IMR-90 (cell line): ENCODE measurements at places on chromosomes 7 and 10. TPM values are rescaled to one million over a fixed set of nuclear protein-coding genes. Genes with fewer than 3 reads are reported as not detected.

DNA sequence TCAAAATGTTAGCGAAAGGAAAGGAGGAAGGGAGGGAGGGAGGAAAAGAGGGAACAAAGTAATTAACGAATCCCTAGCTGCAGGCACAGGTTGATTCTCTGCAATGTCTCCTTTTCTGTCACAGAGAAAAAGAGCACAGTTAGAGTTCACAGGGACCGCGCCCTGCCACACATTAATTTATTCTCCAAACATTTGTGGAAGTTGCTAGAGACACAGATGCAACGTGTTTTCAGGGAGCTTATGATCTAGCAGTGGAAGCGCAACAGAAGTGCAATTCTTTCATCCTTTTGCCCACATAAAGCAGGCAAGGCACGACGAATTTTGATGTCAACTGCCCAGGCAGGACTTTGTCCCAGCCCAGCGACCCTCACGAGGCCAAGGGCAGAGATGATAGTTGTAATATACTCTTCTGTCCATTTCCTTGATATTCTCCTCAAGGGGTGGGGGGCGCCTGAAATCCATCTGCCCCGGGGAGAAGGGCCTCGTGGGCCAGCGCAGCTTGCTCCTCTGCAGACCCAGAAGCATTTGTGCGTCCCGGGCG lies 101.7 kb upstream of the ZNF438 start:
- no peaks in the 10 kb centered on the region for H3K27me3 ChIP-seq
- peaks cover 27% of the 10 kb centered on the region for H3K4me1 ChIP-seq
- no peaks in the 10 kb centered on the region for H3K36me3 ChIP-seq
- H3K27ac ChIP-seq, result peak overlapping the region; percentile 100
- DNase-seq, result no peak

DNA sequence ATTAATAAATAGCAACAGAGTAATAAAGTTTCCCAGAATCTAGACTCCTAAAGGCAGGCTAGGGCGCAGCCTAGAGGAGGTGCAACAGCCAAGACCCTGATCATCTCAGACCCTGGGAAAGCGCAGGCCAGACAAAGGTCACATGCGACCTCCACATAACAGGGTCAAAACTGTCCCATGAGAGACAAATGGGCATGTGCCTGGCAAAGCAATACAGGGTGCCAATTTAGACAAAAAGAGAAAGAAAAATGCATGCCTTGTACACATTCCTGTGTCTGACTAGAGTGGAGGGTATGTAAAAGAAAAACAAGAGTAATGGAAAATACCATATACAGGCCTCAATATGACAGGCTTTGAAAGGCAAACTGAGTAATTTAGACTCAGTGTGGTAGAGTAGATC lies 22.2 kb downstream of the MPP7 start:
- peak; percentile 51 for DNase-seq
- no peaks in the 10 kb centered on the region for H3K36me3 ChIP-seq
- H3K4me3 ChIP-seq, result no peak overlapping the region
- H3K4me1 ChIP-seq, result peaks cover 2% of the 10 kb centered on the region; the same call in 1 of the 2 replicates
- H3K27me3 ChIP-seq, result no peaks in the 10 kb centered on the region
- 0 out of 2 replicates have a peak overlapping the region, but pooled peaks have one; percentile 59 for H3K27ac ChIP-seq

DNA sequence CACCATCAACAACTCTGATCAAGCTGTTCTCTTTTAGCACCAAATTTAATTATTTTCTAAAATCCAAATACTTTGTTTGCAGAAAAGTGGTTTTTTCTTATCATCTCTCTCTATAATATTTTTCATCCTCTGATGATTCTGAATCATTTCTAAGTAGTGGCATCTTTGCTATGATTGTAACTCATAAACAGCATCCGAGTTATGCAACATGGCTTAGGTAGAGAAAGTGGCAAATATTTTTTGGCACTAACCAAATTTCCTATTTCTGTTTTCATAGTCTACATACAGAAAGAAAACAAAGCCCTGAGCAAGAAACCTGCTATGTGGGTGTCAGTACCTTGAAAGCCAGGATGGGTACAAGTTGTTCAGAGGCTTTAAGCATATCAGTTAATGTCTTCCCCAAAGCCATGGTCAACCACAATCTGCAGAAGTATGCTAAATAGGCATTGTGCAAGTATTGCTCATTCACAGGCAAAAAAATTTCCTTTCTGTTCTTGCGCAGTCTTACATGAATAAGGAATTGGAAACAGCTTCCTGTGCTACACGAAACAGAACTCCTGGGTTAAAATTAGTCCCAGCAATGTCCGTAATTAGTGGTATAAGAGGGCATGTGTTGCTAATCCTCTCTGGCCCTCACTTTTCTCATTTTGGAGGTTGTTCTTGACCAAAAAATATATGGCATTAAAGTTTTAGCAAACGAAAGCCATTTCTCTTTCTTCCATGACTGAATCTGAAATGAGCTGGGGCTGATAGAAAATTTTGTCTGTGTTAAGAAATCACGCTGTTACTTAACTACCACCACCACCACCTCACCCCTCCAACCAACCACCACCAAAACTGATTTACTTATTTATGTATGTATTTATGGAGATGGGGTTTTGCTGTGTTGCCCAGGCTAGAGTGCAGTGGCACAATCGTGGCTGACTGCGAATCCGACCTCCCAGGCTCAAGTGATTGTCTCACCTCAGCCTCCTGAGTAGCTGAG lies 325.6 kb upstream of the MAGI2 start:
- no peaks in the 10 kb centered on the region for H3K27me3 ChIP-seq
- H3K4me3 ChIP-seq, result no peak overlapping the region
- peaks cover 12% of the 10 kb centered on the region; the same call in 1 of the 2 replicates for H3K4me1 ChIP-seq
- H3K36me3 ChIP-seq, result no peaks in the 10 kb centered on the region
- peak overlapping the region; percentile 72 for H3K27ac ChIP-seq

Gene OSBPL3
- 29.9 and 30.0 TPM in 2 replicates for total RNA-seq

DNA sequence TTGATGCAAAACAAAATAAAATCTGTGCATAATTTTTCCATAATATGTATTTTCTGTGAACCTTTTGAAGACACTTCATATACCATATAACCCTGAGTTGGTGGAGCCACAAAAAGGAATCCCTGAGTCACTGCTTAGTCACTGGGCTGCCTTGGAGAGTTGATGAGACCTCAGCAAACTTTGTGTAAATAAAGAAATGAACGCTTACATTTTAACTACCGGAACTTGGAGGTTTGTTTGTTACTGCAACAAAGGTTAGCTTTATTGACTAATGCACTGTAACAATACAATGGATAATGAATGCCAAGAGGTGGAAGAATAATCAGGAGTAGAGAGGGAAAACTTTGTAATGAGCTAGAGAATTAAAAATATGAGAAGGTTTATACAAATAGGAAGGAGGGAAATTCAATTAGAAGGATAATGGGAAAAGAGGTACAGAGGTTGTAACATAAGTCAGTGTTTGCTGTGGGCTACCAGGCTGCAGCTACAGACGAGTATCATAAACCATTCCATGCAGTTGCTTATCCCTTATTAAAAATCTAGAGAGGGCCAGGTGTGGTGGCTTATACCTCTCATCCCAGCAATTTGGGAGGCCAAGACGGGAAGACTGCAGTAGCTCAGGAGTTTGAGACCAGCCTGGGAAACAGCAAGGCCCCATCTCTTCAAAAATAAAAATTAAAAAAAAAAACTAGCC lies 1042.1 kb downstream of the TYW1 start:
- H3K4me3 ChIP-seq, result no peak overlapping the region
- H3K27ac ChIP-seq, result no peak overlapping the region
- no peaks in the 10 kb centered on the region for H3K27me3 ChIP-seq
- no peaks in the 10 kb centered on the region for H3K4me1 ChIP-seq
- H3K36me3 ChIP-seq, result no peaks in the 10 kb centered on the region
- DNase-seq, result no peak

DNA sequence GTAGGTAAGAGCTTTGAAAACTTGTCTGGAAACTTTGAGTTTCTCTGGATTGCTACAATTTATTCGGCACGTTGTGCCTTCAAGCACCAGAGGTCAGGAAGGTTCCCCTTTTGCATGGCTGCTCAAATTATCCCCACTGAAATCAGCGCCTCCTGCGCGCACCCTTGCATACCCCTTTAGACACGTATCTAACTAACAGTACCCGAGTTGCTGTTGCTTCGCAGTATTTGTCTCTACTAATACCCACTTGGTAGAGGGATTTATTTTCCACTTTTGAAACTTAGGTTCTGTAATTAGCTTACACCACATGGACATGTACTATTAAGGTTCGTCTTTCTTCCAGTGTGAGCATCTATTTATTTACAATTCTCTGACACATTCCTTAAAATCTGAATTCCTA lies 1.6 kb downstream of the MEOX2 start:
- no peak for DNase-seq
- H3K4me3 ChIP-seq, result no peak overlapping the region
- H3K27me3 ChIP-seq, result peaks cover 46% of the 10 kb centered on the region
- no peaks in the 10 kb centered on the region for H3K36me3 ChIP-seq
- H3K4me1 ChIP-seq, result no peaks in the 10 kb centered on the region
- no peak overlapping the region for H3K27ac ChIP-seq

DNA sequence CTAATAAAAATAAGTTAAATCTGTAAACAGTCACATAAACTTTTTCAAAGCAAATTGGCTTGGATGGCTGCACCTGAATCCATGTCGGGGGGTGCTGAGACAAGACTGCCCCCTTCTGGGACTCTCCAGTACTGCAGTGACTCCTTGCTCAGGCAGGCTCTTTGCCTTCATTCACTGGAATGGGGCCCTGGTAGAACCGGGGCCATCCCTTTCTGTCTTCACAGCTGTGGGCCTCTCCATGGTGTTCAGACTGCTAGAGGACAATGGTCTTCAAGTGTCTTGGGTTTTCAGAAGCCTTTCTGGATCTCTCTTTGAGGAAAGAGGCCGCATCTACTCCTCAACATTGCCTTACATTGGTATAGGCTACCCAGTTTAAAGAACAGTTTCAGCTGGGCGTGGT lies 16.1 kb upstream of the IMPDH1 start:
- H3K4me3 ChIP-seq, result no peak overlapping the region
- H3K27me3 ChIP-seq, result peaks cover 5% of the 10 kb centered on the region
- DNase-seq, result peak; percentile 52
- no peak overlapping the region for H3K27ac ChIP-seq

- DNase-seq, result no peak
- H3K4me3 ChIP-seq, result no peak overlapping the region
- no peak overlapping the region for H3K27ac ChIP-seq
- peaks cover 63% of the 10 kb centered on the region for H3K27me3 ChIP-seq
Observed at GRCh38 chr10:101282947-101283346, 53.7 kb upstream of the LBX1 start.

- H3K27ac ChIP-seq, result no peak overlapping the region
- no peaks in the 10 kb centered on the region for H3K36me3 ChIP-seq
- H3K4me3 ChIP-seq, result no peak overlapping the region
- no peak for DNase-seq
Observed at GRCh38 chr10:130749911-130750310, 561.6 kb downstream of the TCERG1L start.

DNA sequence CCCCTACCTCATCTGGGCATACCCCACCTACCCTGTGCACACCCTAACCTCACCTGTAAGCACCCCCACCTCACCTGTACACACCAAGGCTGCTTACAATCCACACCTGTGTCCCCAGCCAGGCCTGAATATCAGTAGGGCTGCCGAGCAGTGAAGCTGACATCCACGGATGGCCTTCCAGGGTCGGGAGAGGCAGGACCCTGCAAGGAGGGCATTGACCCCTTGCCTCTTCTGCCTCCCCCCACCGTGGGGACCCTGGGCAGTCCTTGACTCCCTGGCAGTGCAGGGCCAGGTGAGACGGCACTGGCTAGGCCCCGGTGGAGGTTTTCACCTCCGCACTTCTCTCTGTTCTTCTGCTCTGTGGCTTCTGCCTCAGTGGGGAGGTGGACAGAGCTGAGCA lies 37.6 kb upstream of the ELFN1 start:
- peaks cover 8% of the 10 kb centered on the region; the same call in 1 of the 2 replicates for H3K27me3 ChIP-seq
- H3K4me3 ChIP-seq, result no peak overlapping the region
- H3K27ac ChIP-seq, result no peak overlapping the region

- H3K27me3 ChIP-seq, result no peaks in the 10 kb centered on the region
- no peaks in the 10 kb centered on the region for H3K4me1 ChIP-seq
- H3K27ac ChIP-seq, result no peak overlapping the region
Observed at GRCh38 chr7:71626206-71626605, 494.3 kb downstream of the GALNT17 start.

- no peak for DNase-seq
- no peaks in the 10 kb centered on the region for H3K27me3 ChIP-seq
- H3K27ac ChIP-seq, result no peak overlapping the region
Observed at GRCh38 chr10:56633876-56634452, 272.9 kb upstream of the ZWINT start.

- DNase-seq, result no peak
- H3K27ac ChIP-seq, result no peak overlapping the region
- no peaks in the 10 kb centered on the region for H3K27me3 ChIP-seq
- H3K4me3 ChIP-seq, result no peak overlapping the region
Observed at GRCh38 chr10:17479822-17480221, 25.4 kb upstream of the ST8SIA6 start.

DNA sequence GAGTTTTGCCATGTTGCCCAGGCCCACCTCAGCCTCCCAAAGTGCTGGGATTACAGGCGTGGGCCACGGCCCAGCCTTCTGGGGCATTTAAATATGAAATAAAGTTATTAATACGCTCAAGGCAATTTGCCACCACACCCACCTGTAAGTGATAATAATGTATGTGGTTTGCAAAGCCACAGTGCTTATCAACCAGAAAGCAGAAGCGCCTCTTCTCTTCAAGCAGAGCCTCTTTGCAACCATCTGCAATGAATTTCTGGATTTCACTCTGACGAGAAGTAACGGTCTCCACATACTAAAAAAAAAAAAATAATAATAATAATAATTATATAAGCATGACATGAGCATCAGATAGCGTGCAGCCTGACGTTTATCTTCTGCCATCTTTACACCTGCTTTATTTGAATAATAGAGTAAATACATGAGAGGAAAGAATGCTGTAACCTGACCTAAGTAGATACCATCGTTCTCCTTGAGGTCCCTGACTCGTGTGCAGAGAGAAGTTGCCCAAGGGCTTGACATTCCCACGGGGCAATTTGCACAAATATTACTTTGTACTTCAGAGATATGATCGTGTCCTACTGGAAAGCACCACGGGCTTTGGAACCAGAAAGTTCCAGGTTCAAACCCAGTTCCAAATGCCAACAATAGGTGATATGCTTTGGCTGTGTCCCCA lies 34.0 kb downstream of the BRI3 start:
- H3K27ac ChIP-seq, result no peak overlapping the region
- H3K4me3 ChIP-seq, result no peak overlapping the region
- peaks cover 3% of the 10 kb centered on the region; the same call in 1 of the 2 replicates for H3K36me3 ChIP-seq
- H3K4me1 ChIP-seq, result peaks cover 2% of the 10 kb centered on the region; the same call in 1 of the 2 replicates
- no peak for DNase-seq
- no peaks in the 10 kb centered on the region for H3K27me3 ChIP-seq

Gene JAKMIP3
- under 0.01 TPM in 2 replicates for total RNA-seq

- H3K27me3 ChIP-seq, result no peaks in the 10 kb centered on the region
- H3K36me3 ChIP-seq, result no peaks in the 10 kb centered on the region
- DNase-seq, result peak; percentile 77
- H3K4me3 ChIP-seq, result no peak overlapping the region
- H3K4me1 ChIP-seq, result no peaks in the 10 kb centered on the region
Observed at GRCh38 chr10:51063659-51064535, 10.4 kb upstream of the PRKG1 start.

GRCh38 chr7:90717296-90718060 lies 121.4 kb downstream of the CDK14 start:
- peaks cover 8% of the 10 kb centered on the region for H3K4me1 ChIP-seq
- H3K36me3 ChIP-seq, result no peaks in the 10 kb centered on the region
- H3K4me3 ChIP-seq, result no peak overlapping the region
- peak; percentile 64 for DNase-seq
